ENCODE measurements at places on chromosomes 16 and 17.

- DNase-seq, result no peak
These were observed 304.5 kb downstream of the HAPSTR1 start for GRCh38 chr16:9395958-9396359.

DNA sequence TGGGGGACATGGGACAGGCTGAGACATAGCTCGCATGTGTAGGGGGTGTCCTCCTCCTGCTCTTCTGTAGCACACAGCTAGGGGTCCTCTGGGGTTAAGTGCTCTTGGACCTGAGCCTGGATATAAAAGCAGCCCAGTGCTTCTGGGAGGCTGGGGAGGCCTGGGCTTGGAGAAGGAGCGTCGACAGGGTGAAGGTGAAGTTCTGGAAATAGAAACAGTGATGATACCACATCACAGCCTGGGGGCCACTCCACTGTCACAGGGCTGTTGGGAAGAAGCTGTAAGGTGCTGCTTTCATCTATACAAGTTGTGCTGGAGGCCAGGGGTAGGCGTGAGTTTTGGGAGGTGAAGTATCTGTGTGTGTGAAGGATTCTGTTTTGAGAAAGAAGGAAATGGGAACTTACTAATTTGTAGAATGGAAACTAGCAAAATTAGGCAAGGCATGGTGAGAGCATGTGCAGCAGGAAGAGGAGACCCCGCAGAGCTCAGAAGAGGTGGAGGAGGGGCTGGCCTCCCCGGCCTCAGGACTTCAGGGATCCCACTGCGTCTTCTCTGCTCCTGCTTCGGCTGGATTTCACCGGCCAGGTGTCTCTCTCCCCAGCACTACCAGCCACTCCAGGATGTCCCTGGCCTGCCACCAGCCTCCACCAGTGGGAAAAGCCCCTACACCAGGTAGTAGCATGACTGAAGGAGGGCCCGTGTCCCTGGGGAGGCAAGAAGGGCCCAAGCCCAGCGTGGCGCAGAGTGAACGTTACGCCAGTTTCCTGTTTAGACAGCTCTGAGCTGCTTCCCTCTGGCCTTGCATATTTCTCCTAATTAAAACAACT is 19.4 kb downstream of the PLCG2 start:
- DNase-seq, result no peak

DNA sequence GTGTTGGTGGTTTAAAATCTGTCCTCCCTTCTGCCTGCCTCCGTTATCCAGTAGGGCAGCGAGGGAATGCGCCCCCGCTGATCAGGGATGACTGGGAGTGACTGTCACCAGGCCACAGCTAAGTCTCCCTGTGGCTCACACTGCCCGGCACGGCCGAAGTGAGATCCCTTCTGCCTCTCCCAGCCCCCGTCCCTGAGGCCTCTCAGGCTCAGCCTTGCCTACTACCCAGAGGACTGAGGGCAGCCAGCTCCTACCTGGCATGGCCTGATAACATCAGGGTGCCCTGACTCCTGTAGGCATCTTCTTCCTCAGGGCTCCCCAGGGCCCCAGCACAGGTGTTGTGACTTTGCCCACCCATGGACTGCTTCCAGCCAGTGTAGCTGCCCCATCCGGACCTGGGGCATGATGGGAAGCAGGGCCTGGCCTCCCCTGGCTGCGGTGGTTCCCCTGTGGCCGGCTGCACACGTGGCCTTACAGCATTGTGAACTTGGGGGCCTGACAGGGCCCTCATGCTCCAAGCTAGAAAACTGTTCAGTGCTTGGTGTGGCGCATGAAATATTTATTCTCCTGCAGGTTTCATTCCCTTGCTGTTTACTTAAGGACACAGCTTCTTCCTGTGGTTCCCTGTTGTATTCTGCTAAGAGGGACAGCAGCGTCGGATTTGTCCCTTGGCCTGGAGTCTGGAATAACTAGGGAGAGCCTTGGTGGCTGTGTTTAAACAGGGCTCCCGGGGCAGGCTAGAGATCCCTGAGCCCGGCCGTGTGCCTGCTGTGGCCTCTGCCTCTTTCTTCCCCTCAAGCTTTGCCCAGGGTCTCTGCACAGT is 30.0 kb downstream of the GINS2 start:
- DNase-seq, result no peak

DNA sequence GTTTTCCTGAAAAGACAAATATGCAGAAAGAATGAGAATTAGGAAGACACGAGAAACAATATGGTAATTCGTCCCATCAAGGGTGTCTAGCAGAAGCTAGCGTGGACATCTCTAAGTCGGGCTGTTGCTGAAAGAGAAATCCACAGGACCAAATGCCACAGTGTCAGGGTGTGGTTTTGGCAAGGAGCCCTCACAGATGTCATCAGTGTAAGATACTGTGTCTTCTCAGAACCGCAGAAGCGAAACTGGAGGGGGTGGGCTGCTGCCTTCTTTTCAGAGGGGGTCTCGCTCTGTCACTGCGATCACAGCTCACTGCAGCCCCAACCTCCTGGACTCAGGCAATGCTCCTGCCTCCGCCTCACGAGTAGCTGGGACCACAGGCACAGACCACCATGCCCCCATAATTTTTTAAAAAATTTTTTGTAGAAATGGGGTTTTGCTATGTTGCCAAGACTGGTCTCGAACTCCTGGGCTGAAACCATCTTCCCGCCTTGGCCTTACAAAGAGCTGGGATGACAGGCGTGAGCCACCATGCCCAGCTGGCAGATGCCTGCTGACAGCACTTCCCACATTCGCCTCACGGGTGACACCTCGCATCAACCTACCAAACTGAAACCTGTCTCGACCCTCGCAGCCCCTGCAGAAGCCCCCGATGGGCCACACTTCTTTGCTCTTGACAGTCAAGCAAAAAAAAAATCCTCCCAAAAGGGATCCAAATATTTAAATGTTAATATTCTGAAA is 26.2 kb downstream of the TRAP1 start:
- no peak for DNase-seq

DNA sequence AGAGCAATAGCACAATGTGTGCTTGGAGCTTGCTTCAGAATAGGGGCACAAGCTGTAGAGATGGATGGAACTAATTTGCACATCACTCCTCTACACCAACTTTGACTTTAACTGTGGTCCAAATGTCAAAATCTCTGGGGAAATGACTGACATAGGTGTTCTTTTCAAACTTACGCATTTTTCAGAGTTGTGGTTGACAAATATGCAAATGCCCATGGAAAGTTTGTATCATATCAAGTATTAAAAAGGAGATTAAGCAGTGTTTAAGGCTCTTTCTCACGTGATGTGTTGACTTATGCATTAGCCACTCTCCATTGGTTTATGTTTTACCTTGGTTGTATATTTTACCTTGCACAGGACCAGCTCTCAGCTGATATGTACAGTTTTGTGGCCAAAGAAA is 77.1 kb downstream of the ELAC2 start:
- DNase-seq, result no peak

- no peak for DNase-seq
These were observed 56.1 kb upstream of the PMFBP1 start for GRCh38 chr16:72228014-72228413.

DNA sequence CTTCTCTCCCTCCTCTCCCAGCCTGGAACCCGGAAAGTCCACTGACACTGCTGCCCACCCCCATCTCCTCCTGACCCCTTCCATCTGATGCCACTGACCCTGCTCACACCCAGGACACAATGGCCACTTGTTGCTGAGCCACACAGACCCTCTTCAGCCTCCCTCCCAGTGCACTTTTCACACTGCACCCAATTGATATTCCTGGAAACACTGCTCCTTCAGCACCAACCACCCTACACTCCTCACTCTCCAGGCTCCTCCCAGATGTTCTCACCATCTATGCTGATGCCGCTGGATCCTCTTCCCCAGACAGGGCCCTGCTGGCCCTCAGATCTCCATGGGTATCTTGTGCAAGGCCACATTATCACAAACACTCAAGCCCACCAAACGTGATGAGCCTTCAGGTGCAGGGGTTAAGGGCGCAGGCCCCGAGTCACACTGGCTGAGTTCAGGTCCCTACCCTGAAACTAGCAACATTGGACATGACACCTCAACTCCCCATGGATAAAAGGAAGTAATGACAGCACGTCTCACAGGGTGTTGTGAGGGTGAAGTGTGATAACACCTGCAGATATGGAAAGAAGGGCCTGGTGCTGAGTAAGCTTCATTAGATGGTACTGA is 238.1 kb downstream of the ZNF423 start:
- DNase-seq, result no peak

DNA sequence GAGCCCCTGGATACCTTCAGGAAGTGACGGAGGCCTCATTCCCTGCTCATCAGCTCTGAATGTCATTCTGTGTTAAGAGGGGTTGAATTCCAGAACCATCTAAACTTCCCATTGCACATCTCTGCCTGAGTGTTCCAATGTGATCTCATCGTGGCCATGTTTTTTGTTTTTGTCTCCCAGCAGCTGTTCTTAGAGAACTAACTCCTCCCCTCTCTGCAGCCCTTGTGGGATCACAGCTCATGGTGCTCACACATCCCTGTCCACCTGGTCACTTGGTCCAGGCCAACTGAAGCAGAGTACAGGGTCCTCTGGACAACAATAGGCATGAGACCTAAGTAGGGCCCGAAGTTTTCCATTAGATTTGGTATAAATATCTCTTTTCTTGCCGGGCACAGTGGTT is 6.0 kb upstream of the SYT17 start:
- no peak for DNase-seq

DNA sequence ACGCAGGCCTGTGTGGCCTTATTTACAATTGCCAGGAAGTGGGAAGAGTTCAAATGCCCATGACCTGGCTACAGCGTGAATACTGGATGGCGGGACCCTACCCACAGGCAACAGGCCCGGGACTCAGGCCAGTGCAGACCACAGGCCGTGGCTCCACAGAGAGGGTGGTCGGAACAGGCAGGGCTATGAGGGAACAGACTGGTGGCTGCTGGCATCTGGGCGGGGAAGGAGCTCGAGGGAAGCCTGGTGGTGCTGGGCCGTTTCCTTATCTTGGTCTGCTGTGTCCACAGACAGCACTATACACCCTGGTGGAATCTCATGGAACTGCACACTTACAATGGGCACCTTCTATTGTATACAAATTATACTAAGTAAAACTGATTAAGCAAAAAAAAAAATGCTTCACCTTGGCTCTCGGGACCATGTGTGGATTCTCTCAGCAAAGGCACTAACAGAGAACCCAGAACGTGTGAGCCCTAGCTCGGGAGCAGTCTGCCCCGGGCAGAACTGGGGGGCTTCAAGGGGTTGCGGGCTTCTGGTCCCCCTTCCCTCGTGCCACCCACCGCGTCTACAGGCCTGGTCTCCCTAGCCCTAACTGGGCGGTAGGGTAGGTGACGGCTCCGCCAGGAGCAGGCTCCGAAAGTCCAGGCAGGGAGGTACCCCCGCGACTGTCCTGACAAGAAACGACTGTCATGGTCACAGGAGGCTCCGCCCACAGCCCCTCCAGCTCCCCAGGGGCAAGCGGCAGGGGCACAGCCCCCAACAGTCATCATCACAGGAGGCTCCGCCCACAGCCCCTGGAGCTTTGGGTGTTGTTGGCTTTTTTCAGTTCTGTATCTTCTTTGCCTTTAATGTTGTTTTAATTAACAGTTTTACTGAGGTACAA is 21.8 kb downstream of the CEP131 start:
- DNase-seq, result peak; percentile 67

GRCh38 chr16:72277749-72278148 is 105.8 kb upstream of the PMFBP1 start:
- DNase-seq, result no peak

- no peak for DNase-seq
These were observed 54.9 kb downstream of the RGS9 start for GRCh38 chr17:65191811-65192740.

DNA sequence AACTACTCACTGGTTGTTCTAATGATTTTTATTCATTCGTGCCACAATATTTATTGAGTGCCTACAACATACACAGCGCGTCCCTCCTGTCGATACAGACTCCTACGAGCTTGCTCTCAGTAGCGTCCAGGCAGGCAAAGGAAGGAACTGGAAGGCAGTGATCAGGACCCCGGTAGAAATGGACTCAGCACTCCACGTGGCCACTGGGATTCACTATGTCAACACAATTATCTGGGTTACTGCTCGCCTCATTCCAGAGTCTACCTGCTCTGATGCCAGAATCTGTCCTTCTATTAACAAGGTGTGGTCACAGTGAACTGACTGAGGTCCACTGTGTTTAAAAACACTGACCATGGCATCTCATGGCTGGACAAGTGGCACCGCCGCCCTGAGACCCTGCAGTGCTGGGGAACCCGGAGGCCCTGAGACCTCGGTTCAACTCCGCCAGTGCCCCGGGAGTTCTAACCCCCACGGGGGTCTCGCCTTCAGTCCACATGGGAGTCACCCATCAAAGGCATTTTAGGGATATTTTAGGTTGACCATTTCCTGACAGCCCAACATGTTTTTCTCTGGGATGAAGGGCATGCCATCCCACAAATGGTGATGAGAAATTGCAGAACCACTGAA is 71.4 kb downstream of the ZFHX3 start:
- no peak for DNase-seq

- no peak for DNase-seq
These were observed 633.2 kb downstream of the WWOX start for GRCh38 chr16:78732696-78733095.

GRCh38 chr17:49495842-49496182 is 719 bp downstream of the NGFR start:
- DNase-seq, result no peak

- no peak for DNase-seq
These were observed 4.2 kb upstream of the RDM1 start for GRCh38 chr17:35934760-35935159.

DNA sequence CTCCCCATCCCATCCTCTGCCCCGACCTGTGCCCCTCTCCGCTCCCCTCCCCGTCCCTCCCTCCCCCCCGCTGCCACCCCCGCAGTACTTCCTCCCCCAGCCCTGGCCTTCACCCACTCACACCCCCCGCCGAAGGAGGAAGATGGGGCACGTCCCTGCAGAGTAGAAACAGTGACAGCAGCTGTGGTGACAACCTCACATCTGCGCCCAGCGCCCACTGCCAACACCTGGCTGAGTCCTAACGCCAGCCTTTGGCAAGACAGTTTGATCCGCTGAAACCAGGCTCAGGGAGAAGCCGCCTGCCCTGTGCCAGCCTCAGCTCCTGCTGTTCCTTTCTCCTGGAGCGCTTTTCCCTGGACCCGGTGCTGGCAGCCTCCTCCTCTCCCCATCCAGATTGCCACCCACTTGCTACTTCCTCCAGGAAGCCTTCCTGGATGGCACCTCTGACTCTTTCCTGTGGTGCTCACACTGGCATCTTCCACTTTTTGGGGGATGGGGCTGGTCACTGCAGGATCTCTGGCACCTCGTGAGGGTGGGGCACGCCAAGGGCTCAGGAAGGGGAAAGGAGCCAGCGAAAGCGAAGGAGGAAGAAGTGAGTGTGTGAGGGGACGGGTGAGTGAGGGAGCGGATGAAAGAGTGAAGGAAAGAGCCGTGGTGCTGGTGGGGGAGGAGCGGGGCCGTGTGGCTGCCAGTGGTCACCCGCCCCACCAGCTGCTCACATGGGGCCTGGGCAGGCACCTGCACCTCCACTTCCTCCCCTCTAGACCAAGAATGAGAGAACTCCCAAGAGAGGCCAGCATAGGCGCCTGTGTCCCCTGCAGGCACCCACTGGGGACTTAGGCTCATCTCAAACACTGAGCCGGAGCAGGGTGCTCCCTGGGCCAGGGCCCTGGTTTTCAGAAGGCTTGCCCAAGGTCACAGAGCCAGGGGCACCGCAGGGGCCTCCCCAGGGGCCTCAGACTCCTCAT is 27.0 kb downstream of the ZFPM1 start:
- no peak for DNase-seq

Measured in putamen (tissue), 1 donor.